ENCODE measurements at places on chromosomes 5 and 9.

DNA sequence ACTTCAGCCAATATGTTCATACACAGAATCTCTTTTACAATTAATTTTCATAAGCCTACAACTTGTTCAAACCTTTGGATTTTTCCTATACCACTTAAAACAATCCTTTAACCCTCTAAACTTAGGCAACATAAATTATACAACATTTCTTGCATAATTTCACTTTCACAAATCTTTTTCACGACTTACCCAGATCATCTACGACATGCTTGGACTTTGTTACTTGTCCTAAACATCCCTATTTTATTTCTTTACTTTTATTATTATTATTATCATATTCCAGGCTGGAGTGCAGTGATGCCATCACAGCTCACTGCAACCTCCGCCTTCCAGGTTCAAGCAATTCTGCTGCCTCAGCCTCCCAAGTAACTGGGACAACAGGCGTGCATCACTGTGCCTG is 68.0 kb downstream of the CACNA1B start:
- peak; percentile 4 for DNase-seq

DNA sequence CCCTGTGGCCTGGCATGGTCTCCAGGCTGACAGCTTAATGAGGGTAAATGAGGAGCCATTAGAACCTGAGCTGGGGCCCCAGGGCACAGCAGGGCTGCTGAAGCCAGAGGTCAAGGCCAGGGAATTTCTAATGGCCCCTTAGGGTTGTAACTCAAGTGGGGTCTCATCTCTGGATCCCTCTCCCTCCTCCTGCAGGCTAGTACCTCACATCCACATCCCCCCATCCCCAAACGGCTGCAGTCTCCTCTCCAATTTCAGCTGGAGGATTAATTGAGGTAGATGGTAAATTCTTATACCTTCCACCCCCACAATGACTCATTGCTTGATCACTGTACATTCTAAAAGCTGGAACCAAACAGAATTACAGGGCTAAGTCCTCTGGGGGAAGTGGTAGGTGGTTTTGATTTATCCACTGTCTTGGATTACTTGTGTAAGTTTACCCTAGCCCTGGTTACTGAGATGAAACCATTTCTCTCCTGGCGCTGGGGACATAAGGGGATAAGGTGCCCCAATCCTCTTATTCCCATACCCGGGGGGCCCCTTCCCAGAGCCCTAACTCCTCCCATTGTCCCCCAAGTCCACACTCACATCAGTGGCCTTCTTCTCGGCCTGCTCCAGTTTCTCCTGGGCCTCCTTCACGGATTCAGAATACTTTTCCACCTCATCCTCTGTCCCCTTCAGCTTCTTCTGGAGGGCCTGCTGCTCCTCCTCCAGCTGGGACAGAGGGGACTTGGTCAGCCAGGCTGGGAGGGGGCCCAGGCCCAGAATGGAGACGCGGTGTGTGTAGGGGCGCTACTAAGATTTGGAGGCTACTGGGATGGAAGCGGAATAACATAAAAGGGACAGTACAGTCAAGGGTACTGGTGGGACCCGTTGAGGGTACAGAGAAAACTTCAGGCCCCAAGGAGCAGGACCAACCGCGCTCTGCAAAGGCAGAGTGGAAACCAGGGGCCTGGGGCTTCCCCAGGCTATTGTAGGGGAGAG is 875 bp downstream of the TPM2 start:
- DNase-seq, result peak; percentile 36

DNA sequence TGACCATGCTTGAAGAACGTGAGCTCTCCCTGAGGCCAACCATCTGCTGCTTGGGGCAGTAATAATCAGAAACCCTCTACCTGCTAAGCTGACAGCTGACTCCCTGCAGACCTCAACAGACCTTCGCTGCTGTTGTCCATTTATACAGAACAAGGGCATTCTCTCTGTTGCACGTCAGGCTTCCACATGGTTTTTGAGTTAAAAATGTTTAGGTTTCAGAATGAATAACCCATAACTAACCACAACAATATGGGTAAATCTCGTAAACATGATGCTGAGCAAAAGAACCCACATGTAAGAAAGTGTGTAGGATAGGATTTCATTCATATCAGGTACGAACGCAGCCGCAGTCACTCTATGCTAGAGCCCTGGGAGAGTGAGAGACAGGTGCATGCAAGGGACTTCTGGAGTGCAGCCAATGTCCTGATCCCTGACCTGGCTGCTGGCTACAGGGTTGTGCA is 348.5 kb downstream of the MED10 start:
- DNase-seq, result no peak

DNA sequence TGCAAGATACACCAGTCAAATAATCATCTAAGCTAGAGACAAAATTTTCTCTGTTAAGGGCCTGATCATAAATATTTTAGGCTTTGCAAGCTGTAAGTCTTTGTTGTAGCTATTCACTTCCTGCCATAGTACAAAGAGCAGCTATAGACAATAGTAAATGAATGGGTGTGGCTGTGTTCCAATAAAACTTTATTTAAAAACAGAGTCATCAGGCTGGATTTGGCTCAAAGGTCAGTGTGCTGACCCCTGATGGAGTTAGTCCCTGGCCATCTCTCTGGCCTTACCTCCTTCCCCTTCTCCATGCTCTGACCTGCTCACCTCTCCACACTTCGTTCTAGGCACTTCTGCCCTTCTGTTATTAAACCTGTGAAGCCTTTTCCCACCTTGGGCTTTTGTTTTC is 86.0 kb downstream of the DRD1 start:
- no peak for DNase-seq

GRCh38 chr9:96006296-96006879 is 130.9 kb downstream of the ERCC6L2 start:
- DNase-seq, result peak; percentile 34

GRCh38 chr5:135450952-135451351 is 1.2 kb downstream of the TIFAB start:
- DNase-seq, result no peak

DNA sequence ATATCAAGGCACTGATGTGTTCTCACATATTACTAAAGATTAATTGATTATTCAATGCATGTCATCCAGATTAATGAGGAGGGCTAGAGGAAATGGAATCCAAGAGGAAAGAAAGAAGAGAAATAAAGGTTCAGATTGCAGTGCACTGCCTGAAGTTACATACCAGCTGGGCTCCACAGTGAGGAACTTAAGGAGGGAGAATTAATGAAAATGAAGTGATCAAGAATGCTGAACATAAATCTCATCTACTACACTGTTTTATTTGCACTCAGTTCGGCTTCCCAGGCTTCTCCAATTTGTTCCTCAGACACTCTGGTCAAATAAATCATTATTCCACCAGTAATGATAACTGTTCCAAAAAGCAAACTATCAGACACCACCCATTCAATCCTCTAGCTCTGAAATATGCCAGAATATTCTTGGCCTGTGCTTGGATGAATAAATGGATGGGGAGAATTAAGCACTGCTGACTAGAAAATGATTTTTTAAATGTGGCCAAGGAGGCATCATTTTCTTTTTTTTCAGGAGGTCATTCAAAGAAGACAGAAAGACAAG is 88.6 kb upstream of the FBN2 start:
- DNase-seq, result no peak

DNA sequence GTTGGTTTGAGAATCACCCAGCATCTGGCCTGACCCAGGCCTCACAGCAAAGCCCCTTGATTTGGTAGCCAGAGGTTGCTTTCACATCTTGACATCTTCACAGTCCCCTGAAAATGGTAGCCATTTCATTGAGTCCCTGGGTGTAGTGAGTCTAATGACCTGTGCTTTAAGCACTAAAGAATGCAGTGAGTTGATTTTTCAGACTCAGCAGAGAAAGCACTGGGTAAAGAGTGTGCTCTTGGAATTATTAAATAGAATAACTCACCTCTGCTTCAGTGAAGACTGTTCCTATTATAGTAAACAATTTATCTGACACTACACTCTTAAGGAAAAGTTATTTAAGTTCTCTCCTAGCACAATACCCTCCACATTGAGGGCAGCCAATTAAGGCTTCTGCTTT is 56.2 kb downstream of the PTCD2 start:
- DNase-seq, result no peak

GRCh38 chr5:81450940-81451339 is 57.0 kb upstream of the ACOT12 start:
- DNase-seq, result no peak

- DNase-seq, result no peak
These were observed 16.6 kb upstream of the ZDHHC11 start for GRCh38 chr5:867300-867870.

DNA sequence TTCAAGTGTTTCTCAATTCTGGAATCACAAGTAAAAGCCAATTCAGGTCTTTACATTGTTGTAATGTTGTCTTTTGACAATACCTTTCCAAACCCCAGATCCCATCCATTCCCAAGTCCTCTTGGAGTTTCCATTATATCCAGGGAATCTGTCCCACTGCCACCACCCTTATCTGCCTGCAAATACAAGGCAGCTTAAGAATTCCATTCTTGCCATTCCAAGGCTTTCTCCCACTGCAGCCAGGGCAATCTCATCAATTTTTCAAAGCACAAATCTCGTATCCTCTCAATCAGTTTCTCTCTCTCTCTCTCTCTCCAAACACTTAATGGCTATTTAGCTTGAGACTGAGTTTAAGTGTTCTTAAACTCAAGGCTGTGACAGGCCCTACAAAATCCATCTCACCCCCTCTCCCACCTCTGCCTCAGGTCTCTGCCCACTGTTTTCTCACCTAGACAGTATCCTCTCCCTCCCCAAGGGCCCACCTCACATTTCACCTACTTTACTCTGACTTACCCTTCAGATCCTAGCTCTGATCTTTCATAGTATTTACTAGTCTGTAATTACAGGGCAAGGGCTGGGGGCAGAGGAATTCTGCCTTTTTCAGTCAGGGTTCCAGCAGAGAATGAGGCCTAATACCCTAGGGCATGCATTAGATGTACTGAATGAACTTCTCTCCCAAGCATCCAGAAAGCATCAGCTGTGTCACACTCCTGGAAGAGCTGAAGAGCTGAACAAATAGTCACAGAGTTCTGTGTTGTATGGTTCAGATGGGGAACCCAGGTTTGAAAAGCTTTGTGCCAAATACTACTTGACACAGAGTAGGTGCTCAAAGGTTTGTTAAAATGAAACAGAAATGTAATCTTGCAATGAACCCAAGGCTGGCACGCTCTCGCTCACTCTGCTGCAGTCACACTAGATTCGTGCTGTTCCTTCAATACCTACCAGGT is 46.0 kb downstream of the RAPGEF1 start:
- no peak for DNase-seq

- no peak for DNase-seq
These were observed 56.1 kb downstream of the WWC1 start for GRCh38 chr5:168347368-168348083.

DNA sequence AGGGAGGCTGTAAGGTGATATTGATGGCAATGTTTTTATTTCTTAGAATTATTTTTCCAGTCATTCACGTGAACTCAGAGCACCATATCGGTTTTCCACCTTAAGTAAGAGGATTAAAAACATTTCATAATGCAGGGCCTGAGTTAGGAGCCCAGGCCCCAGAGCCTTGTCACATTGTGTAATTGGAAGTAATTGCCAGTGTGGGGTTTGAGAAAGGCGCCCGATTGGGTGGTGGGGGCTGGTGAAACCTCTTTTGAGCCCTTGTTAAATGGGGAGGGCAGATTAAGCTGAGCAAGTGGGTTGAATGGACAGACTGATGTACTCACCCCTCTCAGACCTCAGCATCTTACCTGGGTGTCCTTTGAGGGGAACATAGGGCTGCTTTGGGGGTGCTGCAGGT is 116.7 kb upstream of the PITX1 start:
- no peak for DNase-seq

GRCh38 chr9:85200726-85201404 is 531.3 kb downstream of the NTRK2 start:
- no peak for DNase-seq

GRCh38 chr9:123696476-123696875 is 233.4 kb downstream of the DENND1A start:
- no peak for DNase-seq

DNA sequence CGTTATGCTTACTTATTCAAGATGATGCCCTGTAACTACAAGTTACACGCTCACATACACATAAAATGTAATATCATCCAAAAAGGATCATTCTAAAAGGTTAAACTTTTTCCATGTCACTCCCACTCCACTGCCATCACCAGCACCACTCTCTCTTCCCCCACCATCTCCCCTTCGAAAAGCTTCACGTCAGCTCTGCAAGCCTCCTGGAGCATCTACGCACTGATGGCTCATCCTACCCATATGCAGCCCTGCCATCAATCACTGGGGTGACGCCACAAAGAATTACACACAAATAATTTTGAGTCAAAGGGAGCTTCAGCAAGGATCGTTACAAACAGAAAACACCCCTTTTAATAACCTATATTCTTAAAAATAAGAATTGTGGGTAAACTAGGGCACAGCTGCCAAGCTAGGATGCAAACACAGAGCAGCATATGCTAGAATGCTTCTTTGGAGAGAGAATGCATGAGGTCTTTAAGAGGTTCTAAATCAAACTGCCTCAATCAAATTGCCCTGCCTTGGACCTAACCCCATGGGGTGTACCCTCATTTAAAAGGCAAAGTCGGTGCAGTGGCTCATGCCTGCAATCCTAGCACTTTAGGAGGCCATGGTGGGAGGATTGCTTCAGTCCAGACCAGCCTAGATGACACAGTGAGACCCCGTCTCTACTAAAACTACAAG is 56.1 kb downstream of the SHB start:
- no peak for DNase-seq

DNA sequence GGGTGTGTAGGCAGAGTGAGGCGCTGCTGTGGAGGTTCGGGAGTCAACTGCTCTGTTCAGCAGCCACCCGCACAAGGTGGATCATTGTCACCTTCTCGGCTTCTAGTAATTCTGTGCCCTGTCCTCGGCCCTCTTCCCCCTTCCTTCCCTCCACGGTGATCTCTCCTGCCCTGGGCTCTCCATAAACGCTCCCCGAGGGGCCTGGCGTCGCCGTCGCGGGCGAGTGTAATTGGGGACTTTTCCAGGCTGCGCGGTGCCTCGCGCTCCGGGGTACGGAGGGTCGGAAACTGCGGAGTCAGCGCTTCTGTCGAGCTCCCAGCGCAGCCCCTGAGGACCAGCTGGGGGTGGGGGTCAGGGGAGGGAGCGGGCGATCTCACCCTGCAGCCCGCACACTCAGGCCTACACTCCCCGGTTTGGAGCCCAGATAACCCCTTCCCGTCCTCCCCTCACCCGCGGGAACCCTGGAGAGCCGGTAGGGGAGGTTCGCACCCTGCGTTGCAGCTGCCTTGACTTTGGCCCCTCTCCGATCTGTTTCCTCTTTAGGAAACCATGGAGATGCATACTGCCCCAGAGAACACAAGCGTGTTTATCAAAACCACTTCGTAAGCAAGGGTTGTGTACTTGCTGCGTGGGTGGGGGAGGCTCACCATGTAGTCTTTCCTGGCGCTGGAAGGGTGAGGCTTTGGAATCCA is 188.3 kb upstream of the ZNF618 start:
- DNase-seq, result no peak

Measured in OCI-M1 (cell line).